CD4-positive, alpha-beta T cell treated with Interleukin-1 beta for 1 hour (primary cell): ENCODE measurements at places on chromosomes 11 and 22.

- DNase-seq = no peak
These were observed 69.3 kb downstream of the LRP5 start for GRCh38 chr11:68381716-68382115.

DNA sequence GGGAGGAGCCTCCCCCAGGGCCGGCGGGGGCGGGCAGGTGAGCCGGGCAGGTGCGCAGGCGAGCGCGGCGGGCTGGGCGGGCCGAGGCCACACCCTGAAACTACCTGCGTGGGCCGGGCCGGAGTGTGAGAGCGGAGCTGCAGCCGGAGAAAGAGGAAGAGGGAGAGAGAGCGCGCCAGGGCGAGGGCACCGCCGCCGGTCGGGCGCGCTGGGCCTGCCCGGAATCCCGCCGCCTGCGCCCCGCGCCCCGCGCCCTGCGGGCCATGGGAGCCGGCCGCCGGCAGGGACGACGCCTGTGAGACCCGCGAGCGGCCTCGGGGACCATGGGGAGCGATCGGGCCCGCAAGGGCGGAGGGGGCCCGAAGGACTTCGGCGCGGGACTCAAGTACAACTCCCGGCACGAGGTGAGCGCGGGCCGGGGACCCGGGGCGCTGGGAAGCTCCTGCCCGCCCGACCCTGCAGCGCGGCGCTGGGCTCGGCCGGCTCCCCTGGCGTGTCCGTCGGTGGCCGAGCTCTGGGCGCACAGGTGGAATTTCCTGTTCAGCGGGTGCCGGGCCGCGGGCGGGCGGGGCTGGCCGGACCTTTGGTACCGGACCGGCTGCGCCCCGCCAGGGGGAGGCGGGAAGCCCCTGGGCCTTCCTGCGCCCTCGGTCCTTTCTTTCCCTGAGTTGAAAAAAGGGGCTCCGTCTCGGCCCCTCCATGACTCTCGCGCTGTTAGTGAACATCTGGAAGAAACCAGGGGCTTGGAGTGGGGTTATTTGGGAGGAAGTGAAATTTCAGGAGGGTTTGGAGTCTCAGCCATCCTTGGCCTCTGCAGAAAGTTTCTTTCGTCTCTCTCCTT, at the start of gene ST14:
ST14 (plus strand) TSS at position 126 of the 841 bp plus-strand sequence; CDS start at position 324, 198 bp downstream.
- peak; percentile 49 for DNase-seq

DNA sequence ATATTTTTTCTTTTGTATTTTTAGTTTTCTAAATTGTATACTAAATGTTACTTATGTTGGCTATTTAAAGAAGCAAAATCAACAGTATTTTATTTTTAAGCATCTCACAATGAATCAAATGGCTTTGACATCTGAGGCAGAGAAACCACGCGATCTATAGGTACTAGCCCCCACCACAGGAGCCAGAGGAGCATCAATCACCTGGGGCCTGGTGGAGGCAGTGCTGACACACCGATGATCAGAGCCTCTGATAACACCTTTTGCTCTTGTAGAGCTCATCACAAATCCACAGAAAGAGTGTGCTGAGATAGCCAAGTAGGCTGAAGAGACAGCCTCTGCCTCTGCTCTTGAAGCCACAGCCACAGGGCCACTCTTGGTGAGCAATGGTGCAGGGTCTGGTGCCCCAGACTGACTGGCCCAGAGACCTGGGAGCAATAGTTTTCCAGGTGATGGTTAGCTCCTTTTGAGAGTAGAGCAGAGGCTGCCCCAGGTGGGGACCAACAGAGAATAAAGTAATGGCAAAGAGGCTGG, 25.2 kb downstream of the HIRA start:
- DNase-seq = no peak

DNA sequence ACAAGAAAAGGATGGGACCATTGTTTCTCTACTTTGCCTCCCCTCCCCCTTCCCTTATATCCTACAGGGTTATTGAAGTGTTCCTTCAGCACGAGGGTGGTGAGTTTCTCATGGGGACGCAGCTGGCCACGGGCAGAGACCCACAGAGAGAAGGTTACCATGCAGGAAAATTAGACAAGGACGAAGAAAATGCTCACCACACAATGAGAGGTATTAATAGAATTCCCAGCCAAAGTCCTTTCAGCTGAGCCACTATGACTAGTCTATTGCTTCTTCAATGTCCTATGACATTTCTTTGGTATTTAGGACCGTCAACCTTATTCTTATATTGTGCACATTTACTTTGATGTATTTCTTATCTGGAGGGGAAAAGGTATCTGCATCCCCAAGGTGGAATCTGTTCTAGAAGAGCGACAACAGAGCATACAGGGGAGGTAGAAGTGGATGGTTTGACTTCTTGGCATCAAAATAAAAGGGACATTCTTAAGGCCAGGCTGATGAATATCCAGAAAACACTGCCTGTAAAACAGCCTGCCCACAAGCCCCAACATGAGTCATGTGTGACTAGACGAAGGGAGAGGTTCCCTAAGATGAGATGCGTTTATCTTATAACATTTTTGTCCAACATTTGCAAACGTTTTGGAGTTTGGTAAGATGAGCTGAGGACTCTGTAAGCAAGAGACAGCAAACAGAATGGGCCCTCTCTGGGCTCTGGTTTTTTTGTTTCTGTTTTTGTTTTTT, 209.8 kb upstream of the NARS2 start:
- DNase-seq = no peak

DNA sequence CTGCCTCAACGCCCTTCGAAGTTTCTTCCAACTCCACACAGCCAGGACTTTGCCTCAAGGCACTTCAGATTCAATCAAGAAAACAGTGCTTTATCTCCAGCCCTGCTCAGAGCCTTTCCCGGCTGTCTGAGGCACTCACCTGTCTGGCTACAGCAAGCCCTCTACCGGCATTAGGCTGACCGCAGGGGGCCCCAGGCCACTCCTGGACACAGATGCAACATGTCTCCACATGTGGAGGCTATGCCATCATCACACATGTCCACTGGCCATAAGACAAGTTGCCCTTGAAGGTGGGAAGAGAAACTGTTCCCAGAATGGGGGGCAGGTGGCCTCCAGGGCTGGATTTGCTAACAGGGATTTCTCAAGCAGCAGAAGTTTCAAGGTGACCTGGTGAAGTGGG, 10.0 kb downstream of the SCUBE1 start:
- no peak for DNase-seq
